ENCODE measurements at places on chromosomes 3 and 15.

- no peak for DNase-seq
Observed at GRCh38 chr3:13242364-13242737, 169.1 kb upstream of the IQSEC1 start.

GRCh38 chr3:51722362-51722761 is 15.5 kb downstream of the GRM2 start:
- no peak for DNase-seq

- no peak for DNase-seq
Observed at GRCh38 chr3:48016301-48016973, at the start of gene MAP4. TSS of gene MAP4 (minus strand) at chr3:48016416. CDS start at chr3:47998860, 17,556 bp downstream.

DNA sequence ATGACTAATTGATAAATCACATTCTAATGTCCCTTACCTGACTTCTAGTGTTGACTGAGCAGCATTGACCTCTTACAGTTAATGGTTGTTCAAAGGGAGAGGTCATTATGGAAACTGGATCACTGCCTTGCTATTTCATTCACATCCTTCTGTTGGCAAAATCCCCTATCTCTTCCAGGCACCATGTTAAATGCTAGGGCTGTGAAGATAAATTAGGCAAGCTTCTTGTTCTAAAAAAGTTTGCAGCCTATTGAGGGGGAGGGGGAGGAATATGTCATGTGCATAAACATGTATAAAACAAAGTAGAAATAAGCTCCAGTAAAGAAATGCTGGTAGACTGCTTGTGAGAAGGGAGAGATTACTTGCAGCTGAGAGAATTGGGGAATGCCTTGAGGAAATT is 84.8 kb upstream of the MLF1 start:
- no peak for DNase-seq

- no peak for DNase-seq
Observed at GRCh38 chr15:96345560-96346399, 15.3 kb downstream of the NR2F2 start.
